ENCODE measurements at places on chromosomes 6 and 20.

GRCh38 chr20:13333793-13334192, 112.7 kb downstream of the ISM1 start:
- DNase-seq, result no peak

- no peak for DNase-seq
These were observed 144.0 kb downstream of the LRRC1 start for GRCh38 chr6:53938810-53939209.

GRCh38 chr20:25576783-25577530, 8.4 kb downstream of the NINL start:
- no peak for DNase-seq

- DNase-seq, result no peak
These were observed 63.0 kb downstream of the CD83 start for GRCh38 chr6:14180609-14181008.

DNA sequence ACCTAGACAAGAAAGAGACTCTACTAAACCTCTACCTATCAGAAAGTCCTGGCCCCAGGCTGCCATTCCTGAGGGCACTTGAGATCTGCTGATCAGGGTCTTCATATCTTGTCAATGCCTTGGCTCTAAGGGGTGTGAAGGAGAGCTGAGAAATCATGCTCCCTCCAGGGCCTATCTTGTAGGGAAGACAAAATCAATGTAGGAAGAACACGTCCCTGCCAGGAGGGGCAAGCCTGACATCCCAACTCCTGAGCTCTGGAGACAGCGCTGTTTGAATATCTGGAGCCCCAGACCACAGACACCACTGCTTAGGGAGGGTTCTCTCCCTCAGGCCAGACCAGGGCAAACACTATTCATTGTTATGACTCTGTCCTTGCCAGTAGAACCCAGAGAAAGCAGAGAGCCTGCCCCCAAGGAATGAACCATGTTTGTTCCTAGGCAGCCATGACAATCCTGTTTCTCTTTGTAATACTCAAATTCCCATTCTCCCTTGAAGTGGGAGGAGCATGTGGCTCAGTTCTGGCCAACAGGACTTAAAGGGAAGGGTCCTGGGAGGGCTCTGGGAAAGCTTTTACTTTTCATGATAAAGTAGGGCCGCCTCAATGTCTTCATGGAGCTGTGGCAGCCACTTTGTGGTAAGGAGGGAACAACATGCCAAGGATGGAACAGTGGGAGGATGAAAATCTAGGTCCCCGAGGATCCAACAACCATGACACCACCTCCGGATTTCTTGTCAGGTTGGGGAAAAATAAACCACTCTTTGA, 1.8 kb upstream of the FASTKD5 start:
- DNase-seq, result no peak

- DNase-seq, result no peak
These were observed 212.2 kb upstream of the FOXA2 start for GRCh38 chr20:22796469-22797077.

DNA sequence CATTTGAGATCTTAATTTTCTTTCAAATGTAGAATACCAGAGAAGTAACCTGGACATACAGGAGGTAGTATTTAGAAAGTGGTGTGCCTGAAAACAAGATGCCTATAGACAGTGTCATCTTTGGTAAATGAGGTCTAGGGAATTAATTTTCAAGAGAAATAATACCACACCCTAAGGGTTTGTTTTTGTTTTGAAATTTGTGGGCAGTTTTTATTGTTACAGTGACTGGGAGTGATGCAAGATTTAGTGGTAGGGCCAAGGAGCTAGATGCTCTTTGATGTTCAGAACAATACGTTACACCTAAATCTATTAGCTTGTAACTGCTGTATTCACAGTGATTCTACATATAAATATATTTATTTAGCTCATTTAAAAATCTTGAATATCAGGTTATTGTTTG, 856.5 kb upstream of the MAP3K7 start:
- no peak for DNase-seq

GRCh38 chr20:5127859-5128424, 1.1 kb downstream of the CDS2 start:
- no peak for DNase-seq

- no peak for DNase-seq
These were observed 412.2 kb downstream of the UTRN start for GRCh38 chr6:144697369-144697760.

DNA sequence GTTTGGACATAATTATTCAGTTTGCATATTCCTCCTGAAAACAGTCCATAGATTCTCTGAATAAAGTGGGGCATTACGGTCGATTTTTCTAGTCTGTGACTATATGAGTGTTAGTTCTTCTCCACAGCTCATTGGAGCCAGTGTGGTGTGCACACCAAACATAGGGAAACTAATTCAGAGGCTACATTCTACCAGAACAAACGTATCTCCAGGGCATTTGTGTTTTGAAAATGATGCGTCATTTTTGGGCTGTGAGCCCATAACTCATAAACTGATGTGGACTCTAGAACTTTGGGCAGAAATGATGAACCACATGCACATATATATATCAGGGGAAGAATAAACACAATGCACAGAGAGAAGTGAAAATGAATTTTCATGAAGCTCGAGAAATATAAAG, 41.8 kb downstream of the C6orf58 start:
- no peak for DNase-seq

DNA sequence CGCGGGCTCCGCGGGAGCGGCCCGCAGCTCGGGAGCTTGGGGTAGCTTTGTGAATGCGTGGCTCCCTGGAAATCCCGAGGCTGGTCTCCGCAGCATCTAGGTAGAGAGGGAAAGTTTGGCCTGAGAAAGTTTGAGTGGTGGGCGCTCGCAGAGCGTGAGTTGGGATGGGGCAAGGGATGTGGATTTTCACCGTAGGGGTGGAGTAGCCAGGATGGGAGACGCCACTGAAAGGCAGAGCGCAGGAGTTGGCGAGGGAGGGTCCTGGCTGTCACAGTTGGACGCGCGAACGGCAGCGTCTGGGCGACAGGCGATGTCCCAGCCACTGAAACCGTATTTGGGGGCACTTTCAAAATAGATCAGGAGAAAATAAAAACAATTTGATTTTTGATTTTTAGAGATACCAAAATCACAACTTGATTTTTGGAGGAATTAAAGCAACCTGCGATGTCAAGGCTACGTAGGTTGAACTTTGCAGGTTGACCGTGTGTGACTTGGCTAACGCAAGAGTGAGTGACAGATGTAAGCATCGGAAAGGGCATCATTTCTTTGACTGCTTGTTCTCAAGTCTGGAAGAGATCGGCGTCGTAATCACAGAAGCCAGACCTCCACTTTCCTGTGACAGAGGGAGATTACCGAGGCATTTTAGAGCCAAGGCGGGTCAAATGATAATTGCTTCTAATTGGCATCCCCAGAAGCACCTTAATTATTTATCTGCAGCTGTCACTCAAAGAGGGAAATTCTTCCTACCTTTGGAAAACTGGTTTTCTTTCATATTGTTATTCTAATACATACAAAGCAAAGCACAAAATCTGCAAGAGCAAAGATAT, 646 bp downstream of the HEY2 start:
- DNase-seq, result no peak

DNA sequence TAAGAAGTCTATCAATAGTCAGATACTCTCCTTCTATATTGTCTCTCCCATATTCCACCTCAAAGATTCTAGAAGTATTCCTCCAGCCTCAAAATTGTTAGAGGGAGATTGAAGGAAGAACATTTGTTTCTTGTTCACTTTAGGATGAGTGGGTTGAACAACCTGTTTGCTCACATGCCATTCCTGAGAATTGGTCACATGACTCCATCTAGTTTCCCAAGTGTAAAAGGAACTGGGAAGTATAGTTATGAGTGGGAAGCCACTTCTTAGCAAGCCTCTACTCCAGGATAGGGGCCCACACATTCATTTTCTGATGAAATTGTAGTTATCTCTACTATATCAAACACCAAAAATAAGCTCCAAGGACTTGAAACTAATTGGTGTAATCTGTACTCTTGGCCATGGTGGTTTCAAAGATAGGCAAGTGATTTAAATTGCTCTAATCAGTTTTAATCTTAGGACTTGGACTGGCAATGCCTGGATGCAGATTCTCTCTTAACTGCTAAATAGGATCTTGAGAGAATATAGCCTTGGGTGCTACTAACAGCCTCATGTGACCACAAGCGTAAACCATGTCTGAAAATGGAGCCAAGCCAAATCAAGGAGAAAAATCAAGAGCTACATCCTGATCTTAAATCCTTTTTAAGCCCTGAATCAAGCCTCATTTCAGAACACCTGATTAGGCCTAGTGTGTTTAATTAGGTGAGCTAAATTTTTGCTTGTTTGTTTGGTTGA, 758.7 kb upstream of the MAN1A1 start:
- no peak for DNase-seq

- no peak for DNase-seq
These were observed 15.2 kb upstream of the MRPS18A start for GRCh38 chr6:43702534-43703440.

GRCh38 chr6:106757267-106757666, 127.9 kb downstream of the QRSL1 start:
- no peak for DNase-seq

DNA sequence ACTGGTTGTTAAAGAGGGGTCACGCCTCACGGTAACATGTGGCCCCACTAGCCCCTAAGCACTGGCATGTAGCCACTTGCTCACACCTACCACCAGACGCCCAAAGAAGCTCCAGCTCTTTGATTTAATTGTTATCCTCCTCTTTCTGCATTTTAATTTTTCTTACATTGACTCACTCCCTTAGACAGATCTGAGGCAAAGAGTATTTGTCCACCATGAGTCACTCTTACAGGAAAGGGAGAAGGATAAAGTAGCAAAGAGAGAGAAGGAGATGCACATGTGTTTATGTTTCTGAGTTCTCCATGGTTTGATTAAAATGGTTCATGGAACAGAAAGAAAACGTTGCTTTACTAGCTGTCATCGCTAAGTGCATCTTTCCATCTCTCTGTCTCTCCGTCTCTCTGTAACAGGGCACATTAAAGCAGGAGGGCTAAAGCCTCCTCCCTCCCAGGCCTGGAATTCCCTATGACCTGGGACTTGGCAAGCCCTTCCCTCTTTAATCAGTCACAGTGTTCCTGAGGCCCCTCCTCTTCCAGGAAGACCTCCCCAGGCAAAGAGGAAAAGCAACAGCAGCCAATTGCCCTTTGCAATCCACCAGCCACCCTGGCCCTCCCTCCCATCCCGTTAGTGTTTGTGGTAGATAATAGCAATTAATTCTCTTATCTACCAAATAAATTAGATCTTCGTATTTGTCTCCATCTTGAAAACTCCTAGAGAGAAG, 112.8 kb upstream of the TSHZ2 start:
- DNase-seq, result no peak

All from esophagus squamous epithelium (tissue), 5 donors.